ENCODE measurements at places on chromosomes 11 and 22.

DNA sequence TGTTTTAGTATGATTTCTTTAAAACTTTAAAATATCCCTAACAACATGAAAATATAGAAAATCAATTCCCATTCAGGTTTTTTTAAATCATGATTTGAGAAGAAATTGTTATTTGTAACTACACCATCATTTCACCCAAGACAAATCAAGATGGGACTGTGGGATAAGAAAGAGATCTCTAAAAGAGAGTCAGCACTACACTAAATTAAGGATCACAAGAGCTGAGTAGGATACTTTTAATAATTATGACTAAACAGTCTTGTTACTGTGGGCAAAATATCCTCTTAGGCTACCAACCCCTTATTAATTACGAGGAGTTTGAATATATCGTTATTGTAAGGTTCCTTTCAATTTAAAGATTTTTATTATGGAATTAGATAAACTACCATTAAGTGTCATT is 3.0 kb downstream of the GAS2 start:
- no peak for DNase-seq

DNA sequence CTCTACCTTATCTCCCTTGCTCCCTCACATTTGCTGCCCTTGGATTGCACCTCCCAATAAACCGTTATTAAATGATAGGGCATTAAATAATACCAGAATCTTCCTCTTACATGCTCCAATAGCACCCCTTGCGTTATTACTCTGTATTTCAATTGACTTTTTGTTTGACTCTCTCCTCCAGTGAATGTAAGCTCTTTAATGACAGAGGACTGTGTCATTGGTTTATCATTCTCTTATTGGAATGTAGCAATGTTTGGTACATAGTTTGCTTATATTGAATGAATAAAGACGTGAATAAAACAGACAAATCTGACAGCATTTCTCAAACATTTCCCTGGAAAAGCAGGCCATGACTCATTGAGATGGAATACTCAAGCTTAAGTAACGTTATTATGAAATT is 8.7 kb upstream of the MPEG1 start:
- DNase-seq = no peak

- no peak for DNase-seq
These were observed 37.4 kb downstream of the CD82 start for GRCh38 chr11:44602891-44603310.

DNA sequence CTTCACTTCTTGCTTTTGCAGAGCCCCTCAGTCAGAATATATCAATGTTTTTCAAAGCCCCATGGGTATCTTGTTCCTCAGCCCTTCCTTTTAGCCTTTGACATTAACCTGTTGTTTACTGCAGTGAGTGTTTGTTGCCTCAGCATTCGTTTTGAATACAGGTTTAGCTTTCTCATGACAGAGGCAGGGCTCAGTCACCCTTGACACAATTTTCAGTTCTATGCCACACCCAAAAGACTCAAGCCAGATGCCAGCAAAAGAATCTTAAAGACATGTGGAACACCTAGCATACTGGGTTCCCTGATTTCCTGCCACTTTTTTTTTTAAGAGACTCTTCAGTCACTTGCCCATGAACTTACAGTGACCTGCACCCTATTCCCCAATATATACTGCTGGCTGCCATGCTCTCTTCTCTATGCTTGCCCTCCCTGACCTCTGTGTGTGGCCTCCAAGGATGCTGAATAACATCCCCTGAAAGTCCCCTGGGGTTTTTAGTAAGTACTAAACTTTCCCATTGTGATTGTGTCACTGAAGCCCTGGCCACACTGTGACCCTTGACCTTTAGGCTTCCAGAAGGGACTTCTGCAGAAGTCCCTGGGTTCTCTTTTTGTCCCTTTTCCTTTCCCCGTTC is 1225.5 kb downstream of the TBC1D22A start:
- no peak for DNase-seq

GRCh38 chr11:126601136-126601535 is 245.7 kb downstream of the ST3GAL4 start:
- no peak for DNase-seq

Measured in activated effector memory CD4-positive, alpha-beta T cell treated with anti-CD3 and anti-CD28 coated beads, Interleukin-2, amount 50 U/mL, for 16 hours (primary cell).